ENCODE measurements at places on chromosomes 3 and 15. TPM values are rescaled to one million over a fixed set of nuclear protein-coding genes. Genes with fewer than 3 reads are reported as not detected.
A peak's percentile ranks its signal among the peaks of the same experiment; 100 is the strongest.

DNA sequence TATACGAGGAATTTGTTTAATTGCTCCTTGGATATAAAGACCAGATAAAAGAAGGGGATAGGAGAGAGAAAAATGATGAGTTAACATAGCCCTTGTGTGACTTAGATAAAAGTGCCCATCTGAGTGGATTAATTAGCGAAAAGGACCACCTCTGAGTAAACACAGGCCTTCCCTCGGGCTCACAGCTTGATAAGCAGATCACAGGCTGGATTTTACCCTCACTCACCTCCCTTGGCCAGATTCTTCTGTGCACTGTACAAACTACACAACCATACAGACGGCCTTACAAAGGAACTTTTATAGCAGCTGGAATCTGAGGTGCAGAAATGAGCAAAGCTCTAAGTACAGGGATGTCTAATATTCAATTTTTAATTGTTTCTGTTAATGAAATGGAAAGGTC, 112.4 kb upstream of the STT3B start:
- no peak for DNase-seq

GRCh38 chr3:88010810-88011209, 48.0 kb downstream of the CGGBP1 start:
- no peak for DNase-seq

DNA sequence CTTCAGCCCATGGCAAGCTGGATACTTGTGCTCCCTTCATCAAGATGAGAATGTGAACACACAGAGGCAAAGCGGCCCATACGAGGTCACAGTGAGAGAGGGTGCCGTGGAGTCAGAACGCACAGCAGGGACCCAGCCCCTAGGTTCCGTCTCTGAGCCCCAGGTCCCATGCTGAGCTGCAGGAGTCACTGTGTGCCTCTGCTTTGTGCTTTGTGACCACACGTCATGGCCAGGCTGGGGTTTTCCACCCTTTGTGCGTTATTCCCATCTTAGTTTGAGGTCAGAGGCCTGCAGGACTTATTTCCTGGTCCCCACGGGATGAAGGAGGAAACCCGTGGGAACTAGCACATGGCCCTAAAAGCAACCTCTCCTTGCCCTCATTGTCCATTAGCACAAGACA, 140.3 kb downstream of the TJP1 start:
- DNase-seq, result no peak

DNA sequence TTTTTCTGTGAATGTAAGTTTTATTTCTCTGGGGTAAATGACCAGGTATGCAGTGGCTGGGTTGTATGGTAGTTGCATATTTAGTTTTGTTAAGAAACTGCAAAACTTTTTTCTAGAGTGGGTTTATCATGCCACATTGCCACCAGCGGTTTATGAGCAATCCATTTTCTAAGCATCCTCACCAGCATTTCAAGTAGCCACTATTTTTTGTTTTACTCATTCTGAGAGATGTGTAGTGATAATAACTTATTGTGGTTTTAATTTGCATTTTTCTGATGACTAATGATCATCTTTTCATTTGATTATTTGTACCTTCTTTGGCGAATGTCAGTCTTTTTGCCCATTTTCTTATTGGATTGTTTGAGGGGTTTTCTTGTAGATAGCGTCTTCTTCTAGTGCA, 56.2 kb downstream of the SPRED1 start:
- DNase-seq, result no peak

DNA sequence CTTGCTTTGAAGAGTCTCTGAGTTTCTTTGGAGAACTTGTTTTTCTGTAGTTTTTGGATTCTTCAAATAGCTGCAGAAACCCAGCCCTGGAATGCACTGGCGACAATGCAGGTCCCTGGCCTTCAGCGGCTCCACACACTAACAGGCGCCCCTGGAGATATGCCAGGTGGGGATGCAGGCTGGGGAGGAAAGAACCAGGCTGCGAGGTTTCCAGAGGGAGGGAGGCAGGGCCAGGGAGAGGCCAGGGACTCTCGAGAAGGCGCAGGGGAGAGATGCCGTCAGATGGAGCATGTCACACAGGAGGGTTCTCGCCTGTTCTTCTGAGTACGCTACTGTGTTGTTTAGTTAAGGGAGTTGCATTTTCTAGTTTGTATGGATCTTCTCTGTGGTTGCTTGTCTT, 283.1 kb downstream of the GABRG3 start:
- no peak for DNase-seq

GRCh38 chr3:61141697-61142096, 109.6 kb downstream of the FHIT start:
- DNase-seq, result no peak

- DNase-seq, result no peak
Measured at GRCh38 chr3:171125010-171125409, 98.5 kb upstream of the SLC2A2 start.

The ATP2B2 gene
- 0.30 TPM for total RNA-seq

DNA sequence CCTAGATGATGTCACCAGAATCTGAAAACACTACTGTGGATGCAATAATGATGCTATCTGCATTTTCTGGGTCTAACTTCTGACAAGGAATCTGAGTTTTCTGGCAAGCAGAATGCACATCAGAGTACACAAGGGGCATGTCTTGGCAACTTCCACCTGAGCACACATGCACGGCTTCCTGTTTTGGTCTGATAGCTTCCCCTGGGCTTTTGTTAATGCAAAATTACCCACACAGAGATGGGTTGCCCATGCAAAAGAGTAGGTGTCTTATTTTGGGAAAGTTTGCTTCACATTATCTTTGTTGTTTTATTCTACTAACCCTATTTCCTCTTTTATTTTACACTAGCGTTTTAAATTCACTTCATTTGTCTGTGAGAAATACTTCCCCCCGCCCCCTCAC, 74.2 kb upstream of the SATB1 start:
- DNase-seq, result no peak

DNA sequence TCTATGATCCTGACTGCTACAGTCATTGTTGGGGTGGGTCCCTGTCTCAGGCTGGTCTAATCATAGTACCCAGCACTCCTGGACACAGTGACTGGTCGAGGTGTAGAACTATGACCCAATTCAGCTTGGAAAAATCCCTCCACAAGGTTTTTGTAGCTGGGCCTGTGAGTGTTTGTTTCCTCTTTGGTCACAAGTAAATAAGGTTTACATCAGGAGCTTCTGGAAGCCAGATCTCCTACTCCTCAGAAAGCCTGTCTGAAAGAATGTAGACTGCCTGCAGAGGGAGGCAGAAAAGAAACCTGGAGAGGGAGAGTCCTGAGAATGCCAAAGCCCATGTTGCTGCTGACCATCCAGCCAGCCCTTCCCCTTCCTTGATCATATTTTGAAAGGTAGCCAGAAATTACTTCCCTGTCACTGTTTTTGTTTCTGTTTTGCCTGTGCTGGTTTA, 123.2 kb downstream of the RAP2B start:
- no peak for DNase-seq

- DNase-seq, result no peak
Measured at GRCh38 chr3:113698213-113698742, 1.8 kb upstream of the USF3 start.

GRCh38 chr3:115687721-115688120, 64.4 kb downstream of the GAP43 start:
- DNase-seq, result no peak

DNA sequence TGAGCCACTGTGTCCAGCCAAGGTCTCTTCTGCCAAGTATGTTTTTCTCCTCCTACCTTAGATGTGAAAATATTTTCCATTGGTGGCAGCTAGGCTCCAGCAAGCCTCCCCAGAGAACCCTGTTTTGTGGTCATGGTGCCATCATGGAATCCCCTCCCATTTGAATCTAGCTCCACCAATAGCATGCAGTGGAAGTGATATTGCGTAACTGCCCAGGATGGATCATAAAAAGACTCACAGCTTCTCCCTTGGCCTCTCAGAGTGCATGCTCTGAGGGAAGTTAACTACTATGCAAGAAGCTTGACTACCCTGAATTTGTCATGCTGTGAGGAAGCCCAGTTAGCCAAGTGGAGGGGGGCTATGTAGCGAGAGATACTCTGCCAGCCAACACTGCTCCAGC, 27.5 kb downstream of the CRYGS start:
- DNase-seq, result no peak

The CIB2 gene
- total RNA-seq, result 6.9 TPM

DNA sequence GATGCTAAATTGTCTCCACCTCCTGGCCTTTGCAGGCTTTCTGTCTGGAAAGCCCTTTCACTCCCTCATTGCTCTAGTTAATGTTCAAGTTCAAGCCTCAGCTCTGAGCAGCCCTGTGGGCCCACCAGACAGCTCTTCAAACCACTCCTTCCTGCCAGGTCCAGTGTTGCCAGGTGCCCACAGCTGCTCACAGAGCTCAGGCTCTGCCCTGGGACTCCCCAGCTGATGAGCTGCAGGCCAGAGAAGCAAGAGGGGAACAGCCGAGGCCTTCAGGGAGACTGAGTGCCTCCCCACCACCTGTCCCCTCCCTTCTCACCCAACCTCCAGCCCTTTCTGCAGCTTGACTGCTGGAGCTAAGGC, 1.3 kb upstream of the ZBTB47 start:
- DNase-seq, result no peak

GRCh38 chr3:113594066-113594465, 61.7 kb downstream of the SIDT1 start:
- DNase-seq, result no peak

The MKRN2OS gene
- not detected for total RNA-seq

- no peak for DNase-seq
Measured at GRCh38 chr3:32181365-32181764, 57.1 kb upstream of the CMTM8 start.

DNA sequence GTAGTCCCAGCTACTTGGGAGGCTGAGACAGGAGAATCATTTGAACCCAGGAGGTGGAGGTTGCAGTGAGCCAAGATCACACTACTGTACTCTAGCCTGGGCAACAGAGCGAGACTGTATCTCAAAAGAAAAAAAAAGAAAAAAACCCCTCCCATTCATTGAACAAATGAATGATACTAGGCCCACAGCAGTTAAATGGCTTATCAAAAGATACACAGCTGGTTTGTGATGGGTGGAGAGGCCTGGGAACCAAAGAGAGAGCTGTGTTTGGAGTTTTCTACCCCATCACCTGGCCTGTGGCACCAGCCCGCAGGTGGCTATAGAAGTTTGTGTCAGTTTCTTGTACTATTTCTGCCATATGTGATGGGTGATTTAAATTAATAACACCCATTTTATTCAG, 43.1 kb upstream of the LCTL start:
- no peak for DNase-seq

GRCh38 chr3:126927401-126927750, 55.5 kb upstream of the PLXNA1 start:
- no peak for DNase-seq

DNA sequence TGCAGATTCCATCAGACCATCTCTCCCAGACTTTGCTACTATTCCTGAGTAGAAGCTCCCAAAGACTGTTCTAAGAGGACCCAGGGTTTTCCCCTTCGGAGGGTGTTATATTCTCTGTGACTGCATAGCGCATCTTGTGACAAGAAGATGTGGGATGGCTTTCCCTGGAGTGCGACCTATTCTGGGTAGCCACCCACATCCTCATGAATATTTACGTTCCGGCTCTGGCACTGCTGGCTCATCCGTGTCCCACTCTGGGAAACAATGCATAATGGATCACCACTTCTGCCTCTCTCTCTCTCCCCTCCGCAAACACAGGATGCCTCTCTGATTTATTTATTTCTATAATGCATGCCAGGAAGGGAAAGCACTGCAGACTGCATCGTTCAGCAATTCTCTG, 166.1 kb downstream of the PYDC2 start:
- DNase-seq, result no peak

The EPHB1 gene
- total RNA-seq, result 4.8 TPM

The TMEM108 gene
- total RNA-seq, result 3.6 TPM

- no peak for DNase-seq
Measured at GRCh38 chr3:196268284-196269163, 19.0 kb downstream of the PCYT1A start.

- DNase-seq, result no peak
Measured at GRCh38 chr3:57004229-57004628, 56.2 kb upstream of the SPATA12 start.

DNA sequence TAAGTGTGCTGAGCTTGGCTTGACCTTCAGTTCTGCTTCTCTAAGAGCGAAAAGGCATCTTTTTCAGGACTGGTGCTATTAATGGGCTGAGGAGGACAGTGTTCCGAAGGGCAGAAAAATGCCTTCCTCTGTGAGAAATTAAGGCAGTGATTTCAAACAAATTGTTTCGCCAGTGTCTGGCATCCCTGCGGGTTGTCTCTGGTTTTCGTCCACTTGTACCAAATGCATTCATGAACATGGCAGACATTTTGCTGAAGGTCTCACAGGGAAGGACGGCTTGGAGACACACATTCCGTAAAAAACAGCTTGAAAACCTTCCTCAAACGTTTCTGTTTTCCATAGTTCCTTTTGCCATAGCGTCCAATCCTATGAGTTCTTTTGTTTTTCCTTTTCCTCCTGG, 57.1 kb downstream of the CEMIP start:
- no peak for DNase-seq

GRCh38 chr3:71022551-71023335, 560.8 kb downstream of the FOXP1 start:
- DNase-seq, result no peak

The MASP1 gene
- total RNA-seq, result 3.8 TPM

The FGD5 gene
- total RNA-seq, result 36.2 TPM

- DNase-seq, result no peak
Measured at GRCh38 chr15:82972990-82973389, 13.0 kb upstream of the RAMAC start.

The CHRNA3 gene
- not detected for total RNA-seq

GRCh38 chr15:48331796-48332641, 790 bp downstream of the DUT start:
- DNase-seq, result peak; percentile 78
